Stimulated activated CD4-positive, alpha-beta T cell treated with anti-CD3 and anti-CD28 coated beads, Interleukin-1b, Interleukin-23, amount 100 ng/mL, for 48 hours (primary cell): ENCODE measurements at places on chromosomes 6 and 20.

DNA sequence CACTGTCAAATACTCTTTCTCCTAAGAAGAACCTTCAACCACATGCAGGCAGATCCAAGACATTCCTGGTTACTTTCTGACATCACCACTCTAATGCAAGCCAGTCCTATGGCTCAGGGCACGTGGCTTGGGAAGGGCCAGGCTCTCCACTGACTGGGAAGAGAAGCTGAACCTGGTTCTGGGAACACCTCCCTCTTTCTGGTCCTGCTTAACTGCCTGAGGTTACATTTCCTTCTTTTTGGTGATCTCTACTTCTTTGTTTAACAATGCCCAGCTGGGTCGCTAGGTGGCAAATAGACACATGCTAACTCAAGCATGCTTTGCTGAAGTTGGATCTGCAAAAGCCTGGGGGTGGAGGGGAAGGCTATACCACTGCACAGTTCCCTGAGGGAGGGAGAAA is 249.8 kb downstream of the GMDS start:
- DNase-seq, result no peak

DNA sequence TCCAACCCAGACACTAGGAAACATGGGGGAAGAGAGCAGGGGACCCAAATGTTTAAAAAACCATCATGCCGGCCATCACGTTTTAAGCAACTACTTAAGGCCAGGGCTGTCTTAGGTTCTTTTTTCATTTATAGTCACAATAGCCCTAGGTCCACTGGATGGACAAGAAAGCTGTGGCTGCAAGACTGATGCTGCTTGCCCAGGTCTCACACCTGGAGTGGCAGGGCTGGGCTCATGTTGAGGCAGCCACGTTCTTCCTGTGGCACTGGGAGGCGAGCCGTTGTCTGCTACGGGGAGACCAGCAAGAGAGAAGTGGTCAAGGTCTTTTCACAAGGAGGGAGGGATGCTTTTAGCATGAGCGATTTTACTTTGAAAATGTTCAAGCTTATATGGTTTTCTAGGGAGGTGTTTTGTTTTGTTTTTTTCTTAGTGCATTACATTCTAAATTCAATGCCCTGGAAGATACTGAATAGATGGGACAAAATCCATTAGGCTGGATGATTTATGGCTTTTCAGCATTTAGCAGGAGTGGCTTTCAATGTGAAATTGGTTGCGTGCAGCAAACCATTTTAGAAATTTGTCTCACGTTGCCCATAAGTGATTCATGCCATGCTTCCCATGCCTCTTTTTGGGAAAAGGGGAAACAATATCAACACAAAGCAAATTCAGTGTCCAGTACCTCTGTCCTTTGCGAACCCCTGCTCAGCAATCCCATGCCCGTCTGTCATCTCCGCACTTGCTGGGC is 106.6 kb upstream of the SNX9 start:
- no peak for DNase-seq

DNA sequence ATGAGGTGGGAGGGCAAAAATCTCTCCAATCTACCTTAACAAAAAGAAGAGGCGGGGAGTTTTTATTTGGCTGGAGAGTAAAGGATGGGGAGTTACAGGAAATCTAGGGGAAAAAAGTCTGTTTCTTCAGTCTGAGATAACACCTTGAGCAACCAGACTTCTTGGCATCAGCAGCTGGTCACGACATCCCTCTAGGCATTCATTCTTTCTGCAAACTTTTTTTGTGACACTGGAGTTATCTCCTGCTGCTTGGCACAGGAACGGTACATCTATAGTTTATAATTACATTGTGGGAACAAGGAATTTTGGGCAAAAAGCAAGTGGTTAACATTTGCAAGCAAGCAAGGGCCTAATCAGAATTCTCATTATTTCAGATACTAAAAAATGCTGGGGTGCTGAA is 50.6 kb upstream of the IFNGR1 start:
- DNase-seq, result no peak

DNA sequence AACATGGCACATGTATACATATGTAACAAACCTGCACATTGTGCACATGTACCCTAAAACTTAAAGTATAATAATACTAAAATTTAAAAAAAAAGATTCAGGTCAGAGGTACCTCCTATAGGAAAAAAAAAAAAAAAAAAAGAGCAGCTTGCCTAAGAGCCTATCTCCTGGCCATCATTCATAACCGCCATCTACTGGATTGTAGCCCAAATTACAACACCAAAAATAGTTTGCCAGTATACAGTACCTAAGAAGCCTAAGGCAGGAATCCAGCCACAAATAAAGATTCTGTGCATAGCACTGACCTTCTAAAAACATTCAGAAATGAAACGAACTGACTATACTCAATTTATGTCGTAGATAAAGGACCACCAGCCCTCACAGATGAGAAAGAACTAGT is 438.4 kb upstream of the ADGRB3 start:
- no peak for DNase-seq

- no peak for DNase-seq
Measured at GRCh38 chr6:108587258-108588059, 26.7 kb downstream of the FOXO3 start.

GRCh38 chr6:119256978-119257462 is 92.5 kb downstream of the MAN1A1 start:
- no peak for DNase-seq

- DNase-seq, result no peak
Measured at GRCh38 chr6:56624046-56624727, 18.5 kb downstream of the DST start.

DNA sequence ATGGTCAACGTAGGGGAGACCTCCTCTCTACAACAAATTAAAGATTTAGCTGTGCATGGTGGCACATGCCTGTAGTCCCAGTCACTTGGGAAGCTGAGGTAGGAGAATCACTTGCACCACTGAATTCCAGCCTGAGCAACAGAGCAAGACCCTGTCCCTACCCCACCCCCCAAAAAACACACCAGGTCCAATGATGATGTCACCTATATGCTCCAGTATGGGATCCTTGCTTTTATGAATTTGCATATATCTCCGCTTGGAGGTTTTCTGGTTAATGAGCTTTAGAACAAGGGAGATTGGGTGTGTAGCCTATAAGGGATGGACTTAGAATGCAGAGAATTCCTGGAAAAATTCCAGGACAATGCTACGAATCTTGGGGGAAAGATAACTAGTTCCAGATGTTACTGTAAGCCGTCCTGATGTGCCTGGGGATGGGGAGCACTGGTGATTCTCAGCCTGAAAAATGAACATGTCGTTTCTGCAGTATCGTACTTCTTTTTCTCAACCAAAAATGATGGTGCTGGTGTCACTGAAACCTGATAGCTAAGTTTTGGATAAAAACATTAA is 61.1 kb downstream of the ZBTB2 start:
- no peak for DNase-seq

DNA sequence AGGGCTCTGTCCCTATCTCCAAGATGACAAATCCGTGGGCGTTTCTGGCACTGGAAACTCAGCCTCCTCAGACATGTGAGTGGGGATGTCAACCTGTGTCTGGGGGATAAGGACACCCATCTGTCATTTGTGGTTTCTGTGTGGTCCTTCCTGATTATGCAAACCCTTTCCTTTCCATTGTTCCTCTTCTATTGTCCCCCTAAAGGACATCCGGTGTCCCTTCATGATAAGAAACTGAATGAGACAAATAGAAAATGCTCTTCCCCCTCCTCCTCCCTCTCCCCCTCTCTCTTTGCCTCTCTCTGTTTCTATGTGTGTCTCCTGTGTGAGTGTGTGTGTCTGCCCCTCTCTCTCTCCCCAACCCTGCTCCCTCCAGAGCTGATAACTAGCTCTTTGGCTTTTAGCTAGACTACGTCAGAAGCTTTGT is 11.5 kb upstream of the GLP1R start:
- no peak for DNase-seq

- DNase-seq, result no peak
Measured at GRCh38 chr6:114354482-114354881, 11.7 kb upstream of the HS3ST5 start.

- DNase-seq, result no peak
Measured at GRCh38 chr6:31908791-31909190, 6.9 kb upstream of the ZBTB12 start.

- DNase-seq, result no peak
Measured at GRCh38 chr6:54013966-54014365, 97.3 kb upstream of the MLIP start.

DNA sequence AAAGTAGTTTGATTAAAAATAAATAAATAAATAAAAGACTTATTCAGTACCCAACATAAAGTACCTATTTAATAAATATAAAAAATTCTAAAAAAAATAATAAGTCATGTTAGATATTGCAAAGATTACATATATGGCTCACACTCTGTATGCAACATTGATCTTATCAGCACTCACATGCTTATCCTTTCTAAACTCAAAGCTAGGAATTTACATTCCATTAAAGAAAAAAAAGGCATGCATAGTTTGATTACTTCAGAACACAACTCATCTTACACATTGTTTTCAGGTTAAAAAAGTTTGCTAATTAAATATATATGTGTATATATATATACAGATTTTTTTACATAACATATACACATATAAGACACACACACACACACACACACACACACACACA is 96.4 kb downstream of the FILIP1 start:
- no peak for DNase-seq

- DNase-seq, result no peak
Measured at GRCh38 chr6:169474362-169474761, 220.7 kb upstream of the THBS2 start.

GRCh38 chr6:24766680-24767462 is 7.9 kb upstream of the GMNN start:
- no peak for DNase-seq

- DNase-seq, result peak; percentile 28
Measured at GRCh38 chr20:8454137-8454712, 322.2 kb downstream of the PLCB1 start.

GRCh38 chr6:106122938-106123656 is 37.0 kb downstream of the PRDM1 start:
- DNase-seq, result no peak

DNA sequence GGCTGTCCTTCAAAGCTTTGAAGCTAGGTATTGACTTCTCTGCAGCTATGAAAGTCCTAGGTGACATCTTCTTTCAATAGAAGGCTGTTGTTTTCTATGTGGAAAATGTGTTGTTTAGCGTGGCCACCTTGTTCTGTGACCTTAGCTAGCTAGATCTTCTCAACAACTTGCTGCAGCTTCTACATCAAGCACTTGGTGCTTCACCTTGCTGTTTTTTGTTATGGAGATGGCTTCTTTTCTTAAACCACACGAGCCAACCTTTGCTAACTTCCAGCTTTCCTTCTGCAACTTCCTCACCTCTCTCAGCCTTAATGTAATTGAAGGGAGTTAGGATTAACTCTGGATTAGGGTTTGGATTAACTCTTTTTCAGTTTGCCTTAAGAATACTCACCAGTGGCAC is 128.6 kb upstream of the MMS22L start:
- no peak for DNase-seq

GRCh38 chr6:35776364-35777215 is at the start of gene CLPSL2:
CLPSL2 (plus strand) TSS chr6:35776598; CDS start chr6:35776619, 21 bp downstream.
- no peak for DNase-seq

DNA sequence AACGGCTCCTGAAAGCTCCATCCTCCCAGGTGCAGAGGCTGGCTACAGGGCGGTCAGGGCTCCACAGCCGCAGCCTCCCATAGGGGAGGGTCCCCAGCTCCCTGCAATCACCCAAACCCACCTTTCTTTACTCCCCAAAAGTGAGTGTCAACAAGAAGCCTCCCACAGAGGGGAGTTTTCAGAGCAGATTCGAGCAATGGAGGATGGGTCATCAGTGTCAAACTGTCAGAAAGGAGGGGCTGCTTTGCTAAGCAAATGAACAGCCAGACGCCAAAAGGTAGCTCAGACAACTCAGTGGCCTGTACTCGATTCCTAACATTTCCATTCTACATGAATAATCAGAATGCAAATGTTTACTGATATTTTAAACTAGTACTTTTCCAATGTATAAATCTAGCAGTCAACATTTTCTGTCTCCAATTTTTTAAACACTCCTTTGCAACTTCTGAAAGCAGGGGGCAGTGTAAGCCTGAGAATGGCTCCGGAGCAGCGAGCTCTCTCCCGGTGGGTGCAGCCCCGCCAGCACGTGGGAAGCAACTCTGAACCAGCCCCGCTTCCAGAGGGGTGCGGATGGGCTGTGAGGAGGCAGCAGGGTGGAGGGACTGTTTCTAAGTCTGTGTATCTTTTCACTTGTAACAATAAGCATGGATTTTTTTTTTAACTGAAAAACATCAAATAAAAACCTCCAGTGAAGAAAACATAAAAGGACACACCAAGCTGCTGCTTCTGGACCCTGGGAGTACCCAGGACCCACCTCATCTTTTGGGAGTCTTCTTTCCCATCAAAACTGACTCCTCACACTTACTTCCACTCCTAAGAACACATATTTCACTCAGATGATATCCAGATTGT is 54.9 kb downstream of the TAF4 start:
- DNase-seq, result peak; percentile 44

GRCh38 chr20:60038400-60039008 is 80.3 kb downstream of the CDH26 start:
- DNase-seq, result no peak

- peak; percentile 43 for DNase-seq
Measured at GRCh38 chr20:32189691-32190615, 17.6 kb downstream of the PLAGL2 start.

DNA sequence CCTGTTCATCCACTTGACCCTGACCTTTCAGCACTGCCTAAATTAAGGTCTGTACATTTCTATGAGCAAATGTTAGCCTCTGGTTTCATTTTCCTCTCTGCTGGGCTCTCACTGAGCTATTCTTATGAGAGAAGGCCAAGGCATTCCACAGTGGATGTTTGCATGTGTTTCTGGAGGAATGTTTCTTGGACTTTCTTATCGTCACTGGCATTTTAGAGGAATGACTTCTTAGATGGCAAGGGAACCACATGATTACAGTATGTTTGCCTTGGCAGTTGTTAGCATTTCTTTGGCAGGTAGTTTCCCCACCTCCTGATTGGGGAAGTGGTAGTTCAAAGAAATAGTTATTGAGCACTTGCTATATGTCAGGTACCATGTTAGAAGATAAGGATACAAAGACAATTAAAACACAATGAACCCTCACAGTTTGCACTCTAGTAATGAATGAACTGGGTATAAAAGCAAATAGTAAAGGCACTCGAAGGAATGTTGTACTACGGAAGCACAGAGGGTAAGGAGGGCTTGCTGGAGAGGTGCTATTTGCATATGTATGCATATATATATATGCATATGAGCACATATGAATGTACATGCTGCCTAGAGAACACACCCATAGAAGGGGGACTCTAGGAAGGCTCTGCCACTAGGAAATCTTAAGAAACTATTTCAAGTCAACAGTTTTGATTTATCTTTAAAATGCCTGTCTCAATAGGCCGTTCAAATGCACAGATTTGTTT is 307.4 kb downstream of the EYA4 start:
- DNase-seq, result no peak

DNA sequence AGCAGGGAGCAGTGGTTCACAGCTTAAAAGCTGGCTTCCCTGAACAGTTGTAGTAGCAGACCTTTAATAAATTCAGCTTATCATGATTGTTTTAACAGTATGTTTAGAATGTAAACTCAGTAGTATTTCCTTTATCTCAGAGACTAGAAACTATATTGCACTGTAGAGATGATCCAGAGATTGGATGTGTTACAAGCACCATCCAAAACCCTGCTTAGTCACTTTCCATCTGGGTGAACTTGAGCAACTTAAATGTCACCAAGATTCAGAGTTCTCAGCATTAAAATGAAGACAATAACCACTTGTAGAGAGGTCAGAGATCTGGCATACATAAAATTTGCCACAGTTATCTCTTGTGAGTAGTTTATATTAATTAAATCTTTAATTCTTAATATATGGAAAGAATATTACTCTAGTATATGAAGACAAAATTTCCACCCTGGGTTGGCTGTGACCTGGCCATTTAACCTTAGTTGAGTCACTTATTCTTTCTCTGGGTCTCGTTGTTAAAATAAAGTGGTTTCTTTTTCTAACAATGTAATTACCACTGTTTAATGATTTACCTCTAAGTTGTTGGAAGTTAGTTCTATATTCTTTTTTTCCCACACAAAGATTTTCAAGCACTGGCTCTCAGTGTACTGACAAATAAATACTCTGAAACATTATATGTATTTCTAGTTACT is 239.2 kb upstream of the FKBP1C start:
- DNase-seq, result no peak
